Erythroblast (primary cell): ENCODE measurements at places on chromosomes 5 and 9.

GRCh38 chr5:101306391-101307137, 403.5 kb upstream of the ST8SIA4 start:
- no peak for DNase-seq

GRCh38 chr5:165525271-165525670, 2019.9 kb downstream of the MAT2B start:
- DNase-seq, result no peak

DNA sequence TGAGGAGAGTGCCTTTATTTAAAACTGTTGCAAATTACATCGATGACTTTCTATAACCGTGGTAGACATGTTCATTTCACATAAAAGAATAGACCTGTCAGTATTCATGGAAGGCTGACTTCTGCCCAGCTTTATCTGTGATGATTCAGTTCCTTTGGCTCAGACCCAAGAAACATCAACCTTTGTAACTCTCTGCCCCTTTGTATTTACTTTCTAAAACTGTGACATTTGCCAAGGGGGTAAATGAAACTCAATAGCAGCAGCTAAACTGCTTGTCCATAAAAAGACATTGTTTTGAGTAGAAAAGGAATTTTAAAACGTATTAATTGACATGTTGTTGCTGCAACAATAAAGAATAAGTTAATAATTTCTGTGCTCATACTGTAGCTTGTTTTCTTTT, 137.8 kb upstream of the ANKH start:
- DNase-seq, result no peak

GRCh38 chr5:155136216-155136850, 122.8 kb downstream of the KIF4B start:
- no peak for DNase-seq

- DNase-seq, result peak; percentile 79
Measured at GRCh38 chr5:95842854-95843544, 20.5 kb upstream of the GLRX start.

DNA sequence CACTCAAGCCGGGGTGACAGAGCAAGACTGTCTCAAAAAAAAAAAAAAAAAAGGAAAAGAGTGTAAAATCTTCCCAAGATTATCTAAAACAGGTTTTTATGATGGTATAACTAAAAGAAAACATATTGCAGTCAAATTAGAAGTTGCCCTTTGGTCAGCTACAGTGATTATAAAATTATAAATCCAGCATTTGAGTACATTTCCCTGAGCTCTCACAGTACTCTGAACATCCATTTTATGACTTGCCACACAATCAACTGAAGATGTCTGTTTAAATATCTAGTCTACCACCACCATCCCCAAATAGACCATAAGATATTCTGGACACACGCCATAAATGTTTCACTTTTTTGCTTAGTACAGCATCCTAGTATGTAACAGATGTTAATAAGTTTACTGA, 77.0 kb downstream of the CSF2 start:
- DNase-seq, result no peak

DNA sequence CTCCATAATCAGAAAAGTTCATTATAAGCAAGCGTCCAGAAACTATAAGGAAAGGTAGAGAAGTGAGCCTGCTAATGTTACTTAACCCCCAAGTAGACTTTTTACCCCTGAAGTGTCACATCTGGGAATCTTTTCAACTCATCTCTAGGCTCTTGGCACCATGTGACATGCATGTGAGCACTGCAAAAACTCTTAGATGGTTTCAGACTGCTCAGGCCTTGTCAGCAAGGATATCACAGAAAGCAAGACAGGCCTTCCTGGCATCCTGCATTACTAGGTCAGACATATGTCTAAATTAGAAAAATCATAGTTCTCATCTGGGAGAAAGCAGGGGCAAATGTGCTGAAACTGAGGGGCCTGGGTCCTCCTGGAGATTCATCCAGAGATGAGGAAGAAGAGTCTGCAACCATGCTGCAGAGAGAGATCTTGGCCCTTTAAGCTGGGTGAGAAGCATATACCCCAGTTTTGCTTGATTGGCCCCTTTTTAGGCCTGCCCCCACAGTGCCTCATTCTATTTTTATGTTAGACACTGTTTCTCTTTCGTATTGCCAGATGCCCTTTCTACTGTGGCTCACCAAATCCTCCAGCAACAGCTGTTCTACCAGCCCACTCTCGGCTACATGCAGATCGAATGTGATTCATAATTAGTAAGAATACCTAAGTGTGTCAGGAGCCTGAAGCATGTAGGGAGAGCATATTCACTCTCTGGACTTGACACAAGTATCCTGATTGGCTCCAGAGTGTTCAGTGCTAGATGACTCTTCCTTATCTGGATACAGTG, 19.0 kb downstream of the TMEM8B start:
- DNase-seq, result no peak

DNA sequence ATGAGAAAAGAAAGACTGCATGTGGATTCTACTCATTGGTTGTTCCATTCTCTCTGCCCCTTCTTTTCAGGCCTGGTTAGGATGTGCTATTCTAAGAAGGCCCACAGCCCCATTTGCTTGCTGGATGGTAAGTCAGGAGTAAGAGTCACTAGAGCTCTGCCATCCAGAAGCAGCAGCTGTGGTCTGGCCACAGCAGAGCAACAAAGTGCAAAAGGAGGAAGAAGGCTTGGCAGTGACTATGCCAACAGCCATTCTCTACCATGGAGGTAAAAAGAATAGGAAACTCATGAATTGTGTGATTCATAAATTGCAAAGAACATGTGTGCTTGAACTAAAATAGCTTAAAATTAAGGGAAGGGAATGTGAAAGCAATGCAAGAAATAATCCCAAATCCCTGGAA, 20.9 kb downstream of the KLHL3 start:
- no peak for DNase-seq

- no peak for DNase-seq
Measured at GRCh38 chr5:132749506-132749905, 2.3 kb downstream of the CCNI2 start.

DNA sequence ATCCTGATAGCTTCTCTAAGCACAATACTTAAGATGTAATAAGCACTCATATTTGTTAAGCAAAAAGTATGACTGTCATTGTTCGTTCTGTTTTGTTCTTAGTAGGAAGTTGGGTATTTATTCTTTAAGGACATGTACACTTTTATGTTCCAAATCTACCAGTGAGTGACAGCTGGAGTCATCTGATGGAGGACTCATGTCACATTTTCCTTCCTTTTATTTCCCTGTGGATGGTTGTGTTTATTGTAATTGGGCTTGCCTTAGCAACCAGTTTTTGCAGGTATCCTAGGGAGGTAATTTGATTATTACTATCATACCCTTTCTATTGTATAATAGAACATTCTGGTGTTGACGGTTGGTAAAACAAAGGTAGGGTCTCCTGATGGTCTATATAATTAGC, 145.7 kb downstream of the ZSWIM6 start:
- DNase-seq, result no peak
